A172 (cell line): ENCODE measurements at places on chromosomes 12 and 14. TPM values are rescaled to one million over a fixed set of nuclear protein-coding genes. Genes with fewer than 3 reads are reported as not detected.

GZMB gene
- not detected in 2 replicates for total RNA-seq

STAB2 gene
- not detected in 2 replicates for total RNA-seq

SOX5 gene
- total RNA-seq: not detected in 2 replicates

ASPG gene
- not detected in 2 replicates for total RNA-seq

TAS2R46 gene
- 0.60 TPM in 1 of 2 replicates, not detected in the other for total RNA-seq

TPH2 gene
- total RNA-seq: not detected in 2 replicates

DNA sequence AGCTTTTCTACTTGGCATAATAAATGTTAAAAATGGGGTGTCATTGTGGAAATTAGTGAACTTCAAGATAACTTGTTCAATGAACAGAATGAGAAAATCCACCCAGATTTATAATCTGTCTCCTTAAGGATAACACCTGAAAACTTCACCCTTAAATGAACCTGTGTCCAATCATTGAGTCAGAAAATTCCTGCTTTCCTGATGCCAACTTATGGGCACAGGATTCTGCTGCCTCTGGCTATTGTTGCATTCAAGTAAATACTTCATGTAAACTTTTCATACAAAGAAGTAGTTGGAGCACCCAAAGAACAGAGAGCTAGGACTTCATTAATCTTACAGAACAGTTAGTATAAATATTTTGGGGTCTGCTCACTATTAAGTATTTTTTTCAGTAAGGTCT lies 98.9 kb upstream of the PLEKHA5 start:
- no peak for DNase-seq

DNA sequence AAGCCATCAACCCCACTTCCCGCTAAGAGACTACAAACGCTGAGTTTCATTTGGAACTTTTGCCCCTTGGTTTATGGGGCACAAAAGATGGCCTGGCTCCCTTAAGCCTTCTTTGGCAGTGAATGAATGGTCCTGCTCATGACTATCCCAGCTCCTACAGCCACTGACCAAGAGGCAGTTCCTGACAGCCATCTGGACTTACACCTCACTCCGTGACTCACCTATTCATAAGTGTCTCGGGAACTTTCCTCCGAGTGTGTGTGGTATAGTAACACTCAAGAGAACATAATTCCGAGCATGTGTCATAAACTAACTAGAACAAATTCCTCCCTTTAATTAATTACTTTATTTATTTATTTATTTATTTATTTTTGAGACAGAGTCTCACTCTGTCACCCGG lies 51.9 kb upstream of the NUDT4 start:
- DNase-seq: peak; percentile 85

GRCh38 chr14:68953196-68953555 lies 25.9 kb downstream of the ACTN1 start:
- DNase-seq: no peak
